NCI-H524 (cell line): ENCODE measurements at places on chromosomes 5 and 9.

GRCh38 chr9:133886563-133887501, 105.3 kb downstream of the VAV2 start:
- no peak for DNase-seq

- DNase-seq, result no peak
Measured at GRCh38 chr5:127097278-127097677, 24.0 kb upstream of the C5orf63 start.

DNA sequence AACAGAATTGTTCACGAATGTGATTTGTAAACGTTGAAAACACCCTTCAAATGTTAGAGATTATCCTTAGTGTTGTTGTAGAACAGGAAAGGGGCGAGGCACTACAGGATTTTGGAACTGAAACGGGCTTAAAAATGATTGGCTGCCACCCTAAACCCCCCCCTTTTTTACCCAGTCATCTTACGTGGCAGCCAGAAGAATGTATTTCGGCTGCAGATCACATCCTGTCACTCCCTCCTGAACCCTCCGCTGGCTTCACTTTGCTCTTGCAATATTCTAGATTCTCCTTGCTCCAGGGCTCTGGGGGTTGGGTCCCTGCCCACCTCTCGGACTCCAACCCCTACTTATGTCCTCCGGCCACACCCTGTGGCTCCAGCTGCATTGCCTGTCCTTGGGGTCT, 13.9 kb upstream of the UNC5A start:
- DNase-seq, result no peak

DNA sequence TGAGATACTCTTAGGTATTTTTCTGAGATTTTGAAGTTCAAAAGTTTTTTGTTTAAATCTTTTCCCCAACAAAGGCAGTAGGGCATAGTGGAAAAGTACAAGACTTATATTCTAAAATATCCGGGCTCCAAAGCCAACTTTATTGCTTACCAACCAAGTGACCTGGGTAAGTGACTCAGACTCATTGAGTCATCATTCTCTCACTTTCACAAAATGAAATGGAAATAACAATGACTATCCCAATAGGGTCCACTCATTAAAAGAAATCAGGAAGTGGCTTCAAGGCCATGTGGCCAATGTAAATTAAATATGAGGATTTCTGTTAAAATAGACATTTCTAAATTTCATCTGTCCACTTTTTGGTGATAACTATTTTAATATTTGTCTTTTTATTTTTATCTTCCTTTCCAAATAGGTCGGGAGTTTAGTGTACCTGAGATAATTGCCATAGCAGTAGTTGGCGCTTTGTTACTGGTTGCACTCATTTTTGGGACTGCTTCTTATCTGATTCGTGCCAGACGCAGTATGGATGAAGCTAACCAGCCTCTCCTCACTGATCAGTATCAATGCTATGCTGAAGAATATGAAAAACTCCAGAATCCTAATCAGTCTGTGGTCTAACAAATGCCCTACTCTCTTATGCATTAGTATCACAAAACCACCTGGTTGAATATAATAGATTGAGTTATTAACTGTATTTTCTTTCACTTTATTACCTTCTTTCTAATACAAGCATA, 15.5 kb downstream of the TYRP1 start:
- no peak for DNase-seq

GRCh38 chr5:38596981-38597380, 40.5 kb upstream of the LIFR start:
- DNase-seq, result no peak

GRCh38 chr9:109452761-109453160, 45.3 kb downstream of the PTPN3 start:
- DNase-seq, result no peak

- DNase-seq, result no peak
Measured at GRCh38 chr5:77845324-77845646, 69.1 kb upstream of the TBCA start.

DNA sequence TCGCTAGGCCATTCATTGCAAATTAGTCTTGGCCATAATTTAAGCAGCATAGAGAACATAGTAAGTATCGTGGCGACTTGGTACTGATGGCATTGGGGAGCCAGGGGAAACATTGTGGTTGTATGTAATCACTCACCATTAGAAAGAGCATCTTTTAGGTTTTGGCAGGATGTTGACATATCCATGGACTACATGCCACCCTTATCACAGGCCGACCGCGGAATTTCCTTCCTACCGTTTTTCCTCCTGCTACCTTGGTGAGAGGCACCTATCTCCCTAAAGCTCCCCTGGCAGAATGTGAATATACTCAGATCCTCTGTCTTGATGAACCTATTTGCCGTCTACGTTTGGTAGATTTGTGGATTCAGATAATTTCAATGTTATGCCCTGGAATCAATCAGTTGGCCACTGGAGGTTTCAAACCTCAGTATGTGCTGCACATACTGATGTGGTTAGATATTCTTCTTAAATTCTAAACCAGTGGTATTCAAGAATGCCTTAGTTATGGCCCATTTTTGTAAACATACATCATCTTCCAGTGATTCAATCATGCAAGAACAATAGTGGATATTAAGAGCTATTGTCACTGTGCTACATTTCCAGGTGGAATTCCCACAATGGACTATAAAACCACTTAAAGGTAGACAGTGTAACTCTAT, 271.0 kb upstream of the HAPLN1 start:
- no peak for DNase-seq

DNA sequence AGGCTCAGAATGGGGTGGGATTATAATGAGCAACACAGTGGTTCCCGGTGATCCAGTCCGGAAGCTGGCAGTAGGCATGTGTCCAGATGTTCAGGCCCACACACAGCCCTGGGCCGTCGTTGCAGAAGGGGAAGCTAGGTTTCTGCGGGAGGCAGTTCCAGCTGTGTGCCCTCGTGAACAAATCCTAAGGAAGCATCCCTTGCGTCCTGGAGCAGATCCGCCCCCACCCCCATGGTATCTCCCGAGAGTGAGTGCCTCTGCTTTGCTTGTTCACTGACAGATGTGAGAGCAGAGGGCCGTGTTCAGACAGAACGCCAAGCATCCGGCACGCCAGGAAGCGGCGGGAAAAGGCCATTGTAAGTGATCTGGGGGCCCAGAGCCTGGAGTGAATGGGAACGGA, 104.8 kb downstream of the PDE6A start:
- no peak for DNase-seq

- no peak for DNase-seq
Measured at GRCh38 chr9:88258024-88258423, 119.7 kb upstream of the SPATA31C2 start.

DNA sequence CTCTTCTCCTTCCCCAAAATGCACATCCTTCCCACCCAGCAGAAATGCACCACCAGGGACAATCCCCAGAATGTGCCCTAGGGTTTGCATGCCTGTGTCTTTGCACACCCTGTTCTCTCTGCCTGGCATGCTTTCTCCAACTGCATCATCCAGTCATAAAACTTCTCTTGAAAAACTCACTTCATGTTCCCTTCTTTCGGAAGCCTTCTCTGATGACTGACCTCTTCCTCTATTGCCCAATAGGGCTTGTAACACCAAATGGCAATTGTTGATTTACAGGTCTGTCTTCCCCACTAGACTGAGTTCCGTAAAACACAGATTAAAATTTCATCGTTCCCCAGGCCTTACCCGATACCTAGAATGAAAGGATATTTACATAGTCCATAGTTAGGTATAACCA, 83.1 kb upstream of the SPOCK1 start:
- DNase-seq, result no peak

DNA sequence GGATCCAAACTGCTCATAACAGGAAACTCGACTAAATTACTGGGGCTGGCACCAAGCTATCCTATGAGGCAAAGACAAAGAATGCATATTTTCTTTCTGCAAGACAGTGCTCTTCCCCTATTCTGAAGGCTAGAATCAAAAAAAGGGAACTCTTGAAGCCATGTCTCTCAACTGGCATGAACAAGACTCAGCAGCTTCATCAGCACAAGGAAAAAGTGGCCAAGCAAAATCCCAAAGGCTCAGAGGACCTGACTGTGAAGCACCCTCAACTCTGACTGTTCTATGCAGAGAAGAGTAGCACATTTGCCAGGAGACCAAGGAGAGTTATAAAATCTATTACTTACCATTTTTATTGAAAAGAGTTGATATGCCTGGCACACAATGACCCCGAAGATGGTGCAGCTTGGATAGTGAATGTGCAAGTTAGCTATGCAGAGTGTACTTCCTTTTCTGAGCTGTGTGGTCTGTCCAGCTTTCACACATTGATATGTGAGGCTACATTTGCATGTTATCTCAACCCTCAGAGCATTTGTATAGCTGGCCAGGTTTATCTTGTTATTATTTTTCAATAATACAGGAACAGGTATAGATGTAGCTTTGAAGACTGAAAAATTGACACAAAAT, 51.0 kb upstream of the FYB1 start:
- no peak for DNase-seq
